ENCODE measurements at places on chromosomes 7 and 10. TPM values are rescaled to one million over a fixed set of nuclear protein-coding genes. Genes with fewer than 3 reads are reported as not detected.

Gene PPP3CB
- 87.0 TPM for polyA plus RNA-seq

DNA sequence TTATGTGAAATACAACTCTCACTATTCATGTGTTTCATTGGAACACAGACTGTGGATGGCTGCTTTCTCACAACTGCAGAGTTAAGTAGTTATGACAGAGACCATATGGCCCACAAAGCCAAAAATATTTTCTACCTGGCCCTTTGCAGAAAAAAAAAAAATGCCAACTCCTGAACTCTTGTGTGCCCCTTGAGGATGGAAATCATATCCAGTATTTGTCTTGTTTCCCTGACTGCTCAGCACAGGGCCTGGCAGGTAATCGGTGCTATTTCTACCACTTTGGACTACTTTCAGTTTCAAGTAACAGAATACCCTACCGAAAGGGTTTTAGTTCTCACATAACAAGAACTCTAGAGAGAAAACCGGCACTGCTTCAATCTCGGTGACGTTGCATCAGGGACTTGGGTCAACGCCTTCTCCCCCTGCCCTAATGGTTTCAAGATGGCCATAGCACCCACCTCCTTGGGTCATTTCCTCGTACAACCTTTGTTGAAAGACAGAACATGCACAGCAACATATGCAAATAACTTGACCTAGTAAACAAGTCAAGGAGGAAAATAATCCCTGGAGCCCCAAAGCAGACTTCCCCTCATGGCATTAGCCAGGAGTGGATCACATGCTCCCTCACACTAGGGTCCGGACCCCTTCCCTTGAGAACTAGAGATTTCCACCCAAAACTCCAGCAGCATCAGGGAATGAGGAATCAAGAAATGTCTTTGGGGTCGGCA, 11.8 kb upstream of the GPNMB start:
- no peak for DNase-seq

GRCh38 chr7:133997463-133997862, 129.7 kb upstream of the LRGUK start:
- no peak for DNase-seq

Gene MINDY4
- 10.6 TPM for polyA plus RNA-seq

Gene PIK3AP1
- polyA plus RNA-seq = 4.5 TPM

GRCh38 chr10:18474118-18474455, 177.3 kb downstream of the NSUN6 start:
- DNase-seq = no peak

Gene CHN2
- 11.3 TPM for polyA plus RNA-seq

Gene RBM20
- 4.0 TPM for polyA plus RNA-seq

GRCh38 chr10:126380352-126381076, 7.8 kb downstream of the ADAM12 start:
- no peak for DNase-seq

DNA sequence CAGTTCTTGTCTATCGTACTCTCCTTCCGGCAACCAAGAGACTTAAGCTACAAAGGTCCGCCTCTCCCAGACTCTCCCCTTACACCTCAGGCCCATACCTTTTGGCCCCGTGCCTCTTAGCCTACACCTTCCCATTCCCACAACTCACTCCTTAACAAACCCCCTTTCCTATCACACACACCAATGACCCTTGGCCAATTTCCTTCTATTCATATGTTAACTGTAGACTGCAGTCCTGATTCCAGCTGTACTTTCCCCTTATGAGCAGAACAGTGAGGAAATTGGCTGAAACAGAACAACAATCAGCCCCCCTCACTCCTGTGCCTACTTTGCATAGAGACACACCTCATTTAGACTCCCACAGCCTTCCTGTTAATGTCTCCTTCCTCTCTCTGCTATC, 1.4 kb upstream of the TMEM139 start:
- no peak for DNase-seq
